ENCODE measurements at places on chromosomes 5 and 9. TPM values are rescaled to one million over a fixed set of nuclear protein-coding genes. Genes with fewer than 3 reads are reported as not detected.
A peak's percentile ranks its signal among the peaks of the same experiment; 100 is the strongest.

GRCh38 chr9:121278477-121279261, 10.7 kb downstream of the GSN start:
- peak; percentile 81 for DNase-seq

DNA sequence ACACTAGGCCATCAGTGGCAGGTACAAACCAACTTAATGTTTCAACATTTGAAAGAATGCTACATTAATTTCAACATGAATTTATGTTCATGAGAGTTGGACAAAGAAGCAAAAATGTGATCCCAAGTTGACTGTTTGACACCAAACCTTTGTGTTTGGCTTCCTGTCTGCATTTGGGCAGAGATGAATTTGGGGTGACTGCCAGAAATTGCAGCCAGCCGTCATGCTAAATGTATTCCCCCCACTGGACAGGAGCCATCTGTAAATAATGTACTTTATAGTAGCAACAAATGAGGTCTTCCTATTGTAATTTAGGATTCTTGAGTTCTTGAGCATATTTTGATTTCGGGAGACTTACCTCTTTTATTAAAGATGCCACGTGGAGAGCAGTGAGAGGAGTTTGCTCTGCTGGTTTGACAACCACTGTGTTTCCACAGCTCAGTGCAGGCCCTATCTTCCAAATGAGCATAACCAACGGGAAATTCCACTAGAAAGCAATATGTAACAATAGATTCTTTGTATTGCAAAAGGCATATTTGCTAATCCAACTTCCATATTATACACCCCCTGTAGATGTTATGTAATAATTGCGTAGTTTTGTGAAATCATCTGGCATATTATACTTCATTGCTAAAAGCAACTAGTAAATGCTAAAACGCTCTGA, 27.6 kb downstream of the ALDH1A1 start:
- no peak for DNase-seq

GRCh38 chr9:125515281-125515680, 191.7 kb downstream of the MAPKAP1 start:
- DNase-seq = no peak

DNA sequence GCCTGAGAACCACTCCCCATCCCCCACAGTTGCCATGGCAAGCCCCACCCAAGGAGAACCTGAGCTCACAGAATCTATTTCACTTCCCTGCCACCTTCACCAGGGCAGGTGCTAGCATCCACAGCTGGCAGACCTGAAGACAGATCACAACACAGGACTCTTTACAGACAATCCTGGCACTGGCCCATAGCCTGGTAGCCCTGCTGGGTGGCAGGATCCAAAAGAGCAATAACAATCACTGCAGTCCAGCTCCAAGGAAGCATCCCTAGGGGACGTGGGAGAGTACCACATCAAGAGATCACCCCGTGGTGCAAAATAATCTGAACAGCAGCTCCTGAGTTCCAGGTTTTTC, 463.2 kb upstream of the PIK3R1 start:
- DNase-seq = no peak

DNA sequence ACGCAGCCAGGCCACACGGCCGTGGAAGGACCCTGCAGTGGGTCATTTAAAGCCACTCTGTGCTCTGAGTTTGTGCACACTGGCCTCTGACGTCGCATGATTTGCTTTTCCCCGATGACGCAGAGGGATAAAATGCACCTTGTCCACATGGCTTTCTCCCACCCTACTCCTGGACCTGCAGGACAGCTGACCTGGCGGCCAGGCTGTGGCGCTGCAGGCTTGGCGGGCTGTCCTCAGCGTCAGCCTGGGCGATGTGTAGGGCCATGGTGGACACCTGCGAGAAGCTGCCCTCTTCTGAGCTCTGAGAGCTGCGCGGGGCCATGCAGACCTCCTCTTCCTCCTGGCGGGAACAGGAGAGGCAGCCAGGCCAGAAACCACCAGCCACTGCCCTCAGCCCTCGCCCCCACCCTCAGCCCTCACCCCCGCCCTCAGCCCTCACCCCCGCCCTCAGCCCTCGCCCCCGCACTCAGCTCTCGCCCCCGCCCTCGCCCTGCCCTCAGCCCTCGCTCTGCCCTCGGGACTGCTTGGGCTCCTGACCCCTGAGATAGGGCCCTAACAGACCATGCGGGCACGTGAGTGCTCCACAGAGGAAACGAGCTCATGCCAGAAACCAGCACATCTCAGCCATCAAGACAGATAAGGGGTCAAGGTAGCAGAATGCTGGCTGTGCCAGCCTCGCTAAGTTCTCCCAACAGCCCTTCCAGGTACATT, 20.0 kb upstream of the SCGB3A1 start:
- DNase-seq = no peak

- no peak for DNase-seq
Observed at GRCh38 chr5:66840511-66841013, 244.4 kb downstream of the MAST4 start.

Gene APBA1
- 0.27 TPM for total RNA-seq

- peak; percentile 7 for DNase-seq
Observed at GRCh38 chr9:97633859-97634490, 354 bp downstream of the NCBP1 start.

Gene LCNL1
- not detected for total RNA-seq

Gene NTNG2
- 22.1 TPM for total RNA-seq

GRCh38 chr9:127051881-127052595, 70.4 kb downstream of the ANGPTL2 start:
- DNase-seq = no peak

Gene SIT1
- 0.54 TPM for total RNA-seq

DNA sequence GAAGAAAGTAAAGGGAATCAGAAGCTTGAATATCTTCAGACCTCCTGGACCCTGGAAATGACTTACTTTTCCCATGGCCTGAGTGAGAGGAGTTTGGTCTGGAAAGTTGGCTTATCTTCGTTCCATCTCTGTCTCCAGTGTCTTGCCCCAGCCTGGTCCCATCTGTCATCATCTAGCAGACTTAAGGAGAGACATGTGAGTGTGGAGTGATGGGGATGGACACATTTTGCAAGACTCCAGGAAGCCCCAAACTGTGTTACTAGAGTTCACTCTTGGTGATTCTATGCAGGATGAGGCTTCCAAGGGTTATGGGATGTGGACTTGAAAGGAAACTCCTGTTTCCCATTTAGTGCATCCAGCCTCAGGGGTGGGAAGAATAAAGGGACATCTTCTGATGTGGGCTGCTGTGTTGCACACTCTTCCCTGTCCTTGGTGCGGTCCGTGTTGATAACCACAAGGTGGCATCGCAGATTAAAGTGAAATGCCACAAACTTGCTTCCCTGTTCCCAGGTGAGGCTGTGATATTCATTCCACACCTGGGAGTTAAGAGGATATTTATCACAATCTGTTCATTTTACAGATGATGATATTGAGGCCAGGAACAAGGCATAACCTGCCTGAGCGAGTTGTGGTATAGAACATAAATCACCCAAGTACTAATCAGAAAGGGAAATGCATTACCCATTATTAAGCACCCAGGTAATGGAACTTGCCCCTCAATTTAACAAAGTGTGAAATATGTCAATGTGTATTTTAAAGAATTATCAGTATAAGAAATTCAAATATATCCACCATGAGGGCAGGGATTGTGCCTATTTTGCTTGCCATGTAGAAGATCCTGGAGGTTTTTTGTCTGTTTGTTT, 269.9 kb upstream of the PAPPA start:
- peak; percentile 14 for DNase-seq

Gene PIP5KL1
- total RNA-seq = 0.27 TPM

DNA sequence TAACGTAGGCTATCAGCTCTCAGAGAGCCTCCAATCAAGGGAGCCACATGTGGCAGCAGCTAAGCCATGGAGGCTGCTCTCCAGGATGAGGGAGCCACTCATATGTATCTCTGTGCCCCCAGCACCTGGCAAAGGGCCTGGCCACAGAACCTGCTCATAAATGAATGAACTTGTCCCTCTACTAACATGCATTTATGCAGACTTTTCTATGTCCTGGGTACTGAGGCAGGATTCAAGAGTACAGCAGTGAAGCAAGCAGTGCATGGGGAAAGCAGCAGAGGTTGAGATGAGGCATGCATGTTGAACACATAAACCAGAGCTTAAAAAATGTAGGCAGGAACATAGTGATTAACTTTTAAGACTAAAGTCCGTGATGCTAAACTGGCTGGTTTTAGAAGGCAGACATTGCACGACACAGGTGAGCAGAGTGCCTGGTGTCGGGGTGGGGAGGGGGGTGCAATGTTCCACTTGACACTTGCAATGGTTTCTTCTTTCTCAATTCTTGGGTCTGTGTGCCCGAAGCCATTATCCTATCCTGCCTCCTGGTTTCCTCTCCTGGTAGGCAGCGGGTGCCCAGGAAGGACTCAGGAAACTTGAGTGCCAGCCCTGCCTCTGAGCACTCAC, 142.8 kb upstream of the ALDH1B1 start:
- no peak for DNase-seq

Gene UBE2B
- 12.9 TPM for total RNA-seq

DNA sequence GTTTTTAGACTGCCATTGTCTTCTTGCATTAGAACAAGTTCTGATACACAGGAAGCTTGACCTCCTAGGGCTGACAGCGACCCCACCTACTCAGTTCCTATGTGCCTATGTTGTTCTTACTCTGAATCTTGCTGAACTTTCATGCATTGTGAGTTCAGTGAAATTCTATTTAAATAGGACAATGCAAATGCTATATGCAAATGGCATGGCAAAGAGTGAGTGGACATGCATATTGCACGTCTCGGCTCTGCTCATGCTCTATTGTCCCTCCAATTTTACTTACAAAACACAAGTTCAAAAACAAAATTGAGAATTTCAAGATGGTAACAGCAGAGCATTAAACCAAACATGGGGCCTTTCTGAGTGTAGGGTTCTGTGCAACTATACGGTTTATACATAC, 5.3 kb upstream of the DCP2 start:
- DNase-seq = no peak

DNA sequence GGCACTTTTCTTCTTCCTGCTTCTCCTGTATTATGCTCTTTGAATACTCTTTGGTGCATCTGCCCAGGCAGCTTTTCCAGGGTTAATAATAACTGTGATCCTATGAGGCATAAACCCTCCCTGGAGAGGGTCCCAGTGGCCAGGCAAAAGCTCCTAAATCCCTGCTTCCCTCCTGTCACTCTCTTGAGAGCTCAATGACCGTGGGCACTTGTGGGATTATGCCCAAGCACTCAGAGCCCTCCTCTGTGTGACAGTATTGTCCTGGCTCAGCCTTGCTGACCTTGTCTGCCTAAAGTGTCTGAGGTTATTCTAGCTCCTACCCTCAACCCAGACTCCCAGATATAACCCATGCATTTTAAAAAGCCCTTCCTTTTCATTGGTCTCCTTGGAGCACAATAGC, 51.9 kb downstream of the GALNT10 start:
- no peak for DNase-seq

Gene RABEPK
- 26.4 TPM for total RNA-seq

Gene FGF1
- total RNA-seq = not detected

Gene PCDHGA3
- 0.54 TPM for total RNA-seq

GRCh38 chr9:127049044-127049443, 73.4 kb downstream of the ANGPTL2 start:
- DNase-seq = no peak

- DNase-seq = no peak
Observed at GRCh38 chr9:132049323-132049882, 30.3 kb downstream of the MED27 start.

DNA sequence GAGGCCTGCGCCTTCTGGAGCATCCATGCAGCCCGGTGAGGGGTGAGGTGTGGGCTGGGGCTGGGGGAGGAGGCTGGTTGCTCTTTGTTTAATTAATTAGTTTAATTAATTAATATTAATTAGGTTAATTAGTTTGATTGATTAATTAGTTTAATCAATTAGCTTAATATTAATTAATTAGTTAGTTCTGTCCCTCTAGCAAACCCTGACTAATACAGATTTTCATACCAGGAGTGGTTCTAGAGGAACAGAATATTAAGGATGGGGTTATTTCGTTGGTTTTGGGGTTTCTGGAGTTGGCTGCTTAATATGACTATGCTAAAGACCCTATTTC, 14.1 kb upstream of the BARX1 start:
- no peak for DNase-seq

GRCh38 chr9:479971-480350, 265.3 kb downstream of the DOCK8 start:
- no peak for DNase-seq

DNA sequence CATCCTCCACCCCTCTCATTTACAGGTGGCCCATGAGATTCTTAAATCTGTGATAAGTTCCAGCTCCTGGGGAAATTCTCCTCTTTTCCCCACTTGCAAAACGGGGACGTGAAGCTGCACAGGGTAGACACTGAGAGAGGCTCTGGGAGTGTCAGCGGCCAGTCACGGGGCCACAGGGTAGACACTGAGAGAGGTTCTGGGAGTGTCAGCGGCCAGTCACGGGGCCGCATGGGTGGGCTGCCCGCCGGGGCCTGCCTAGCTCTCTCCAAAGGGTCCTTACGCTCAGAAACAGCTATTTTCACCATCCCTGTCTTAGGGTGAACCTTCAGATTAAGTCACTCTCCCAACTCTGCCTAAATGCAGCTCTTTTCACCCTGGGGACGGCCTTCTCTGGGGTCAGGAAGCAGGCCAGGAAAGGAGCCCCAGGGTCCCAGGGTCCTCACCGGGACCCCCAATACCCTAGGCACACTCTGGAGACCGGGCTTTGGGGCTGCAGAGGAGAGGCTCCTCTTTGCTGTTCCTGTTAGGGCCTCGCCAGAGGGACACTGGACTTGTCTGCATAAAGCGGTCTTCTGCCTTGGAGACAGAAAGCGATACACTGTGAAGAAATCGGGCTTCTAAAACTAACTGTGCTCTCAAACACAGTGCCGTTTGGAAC, 1.5 kb downstream of the FAM78A start:
- no peak for DNase-seq

DNA sequence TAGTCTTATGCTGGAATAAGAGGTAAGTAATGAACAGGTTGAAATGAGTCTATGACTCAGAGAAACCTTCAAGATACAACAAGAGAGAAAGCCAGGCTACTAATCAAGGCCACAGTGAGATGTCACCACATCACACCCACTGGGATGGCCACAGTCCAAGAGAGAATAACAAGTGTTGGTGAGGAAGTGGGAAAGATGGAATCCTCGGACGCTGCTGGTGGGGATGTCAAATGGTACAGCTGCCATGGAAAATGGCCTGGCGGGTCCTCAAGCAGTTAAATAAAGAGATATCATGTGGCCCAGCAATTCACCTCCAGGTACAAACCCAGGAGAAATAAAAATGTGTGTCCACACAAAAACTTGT, 41.9 kb upstream of the NEURL1B start:
- no peak for DNase-seq

- DNase-seq = peak; percentile 77
Observed at GRCh38 chr9:112180387-112180881, 5.3 kb upstream of the SUSD1 start.

- DNase-seq = no peak
Observed at GRCh38 chr9:137592767-137593166, 2.5 kb upstream of the ZMYND19 start.

Gene PCDH1
- total RNA-seq = 0.27 TPM

All from hematopoietic multipotent progenitor cell (in vitro differentiated cells).